ENCODE measurements at places on chromosomes 6 and 20.

GRCh38 chr6:147579667-147580066 lies 71.2 kb downstream of the SAMD5 start:
- no peak for DNase-seq

GRCh38 chr20:63974402-63975200 lies 4.8 kb downstream of the SAMD10 start:
- no peak for DNase-seq

DNA sequence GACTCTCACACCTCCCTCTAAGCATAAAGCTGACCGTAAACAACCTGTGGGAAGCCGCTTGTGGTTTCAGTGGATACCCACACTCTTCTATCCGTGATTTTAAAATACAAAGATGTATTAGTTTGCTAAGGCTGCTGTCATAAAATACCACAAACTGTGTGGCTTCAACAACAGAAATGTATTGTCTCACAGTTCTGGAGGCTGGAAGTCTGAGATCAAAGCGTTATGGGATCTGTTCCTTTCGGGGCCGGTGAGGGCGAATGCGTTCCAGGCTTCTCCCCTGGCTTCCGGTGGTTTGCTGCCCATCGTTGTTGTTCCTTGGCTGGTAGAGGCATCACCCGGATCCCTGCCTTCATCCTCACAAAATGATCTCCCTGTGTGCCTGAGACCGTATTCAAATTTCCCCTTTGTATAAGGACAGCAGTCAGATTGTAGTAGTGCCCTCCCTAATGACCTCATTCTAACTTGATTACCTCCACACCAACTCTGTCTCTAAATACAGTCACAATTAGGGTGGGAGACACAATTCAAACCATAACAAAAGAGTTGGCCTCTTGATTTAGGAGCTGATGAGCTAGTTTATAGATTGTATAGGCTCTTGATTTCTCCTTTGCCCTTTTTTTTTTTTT lies 210.6 kb upstream of the SOX4 start:
- no peak for DNase-seq

- DNase-seq, result no peak
Measured at GRCh38 chr6:48377115-48377514, 266.1 kb upstream of the PTCHD4 start.

DNA sequence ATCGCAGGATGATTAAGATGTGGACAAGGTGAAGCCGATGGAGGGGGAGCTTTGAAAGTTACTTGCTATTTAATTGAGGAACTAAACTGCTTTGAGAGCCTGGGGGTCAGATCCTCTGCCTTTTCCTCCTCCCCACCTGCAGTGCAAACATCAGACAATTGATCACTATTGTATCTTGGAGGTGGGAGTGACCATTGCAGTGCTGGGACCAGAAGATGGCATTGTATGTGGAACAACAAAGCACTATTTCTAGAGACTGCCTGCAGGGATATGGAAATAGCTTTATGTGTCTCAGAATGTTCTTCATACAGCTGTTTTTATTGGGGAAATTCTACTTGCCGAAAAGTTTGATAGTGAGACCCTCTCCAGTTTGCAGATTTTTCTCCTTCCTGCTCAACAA lies 4.2 kb downstream of the MOG start:
- DNase-seq, result no peak

- no peak for DNase-seq
Measured at GRCh38 chr6:42820512-42821340, 38.9 kb downstream of the BICRAL start.

GRCh38 chr6:38234141-38234540 lies 405.6 kb downstream of the BTBD9 start:
- no peak for DNase-seq

GRCh38 chr6:167669553-167669849 lies 157.2 kb upstream of the AFDN start:
- no peak for DNase-seq

DNA sequence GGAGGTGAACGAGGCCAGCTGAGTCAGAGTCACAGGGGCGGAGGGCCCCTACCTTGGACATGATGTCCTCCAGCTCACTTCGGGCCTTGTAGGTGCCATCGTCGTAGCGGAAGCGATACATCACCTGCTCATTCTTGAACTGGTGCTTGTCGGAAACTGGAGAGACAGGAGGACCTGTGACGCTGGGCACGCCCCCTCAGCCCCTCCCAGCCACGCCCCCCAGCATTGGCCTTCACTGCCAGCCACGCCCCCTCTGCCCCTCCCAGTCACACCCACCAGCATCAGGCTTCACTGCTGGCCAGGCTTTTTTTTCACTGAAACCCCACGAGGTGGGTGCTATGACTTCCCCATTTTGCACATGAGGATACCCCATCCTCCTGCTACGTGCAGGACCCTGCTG lies 148.2 kb downstream of the PREX1 start:
- no peak for DNase-seq

- DNase-seq, result no peak
Measured at GRCh38 chr6:90008189-90008907, 114.1 kb downstream of the GJA10 start.

DNA sequence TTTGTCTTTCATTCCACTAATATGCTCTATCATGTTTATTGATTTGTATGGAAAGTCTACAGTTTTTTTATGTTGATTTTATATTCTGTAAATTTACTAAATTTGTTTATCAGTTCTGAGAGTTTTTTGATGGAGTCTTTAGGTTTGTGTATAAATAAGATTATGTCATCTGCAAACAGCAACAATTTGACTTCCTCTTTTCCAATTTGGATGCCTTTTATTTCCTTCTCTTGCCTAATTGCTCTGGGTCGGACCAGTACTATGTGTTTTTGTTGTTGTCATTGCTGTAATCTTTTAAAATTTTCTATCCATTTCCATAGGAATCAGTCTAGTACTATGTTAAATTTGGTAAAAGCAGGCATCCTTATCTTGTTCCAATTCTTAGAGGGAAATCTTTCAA lies 31.5 kb upstream of the POLR1H start:
- no peak for DNase-seq

DNA sequence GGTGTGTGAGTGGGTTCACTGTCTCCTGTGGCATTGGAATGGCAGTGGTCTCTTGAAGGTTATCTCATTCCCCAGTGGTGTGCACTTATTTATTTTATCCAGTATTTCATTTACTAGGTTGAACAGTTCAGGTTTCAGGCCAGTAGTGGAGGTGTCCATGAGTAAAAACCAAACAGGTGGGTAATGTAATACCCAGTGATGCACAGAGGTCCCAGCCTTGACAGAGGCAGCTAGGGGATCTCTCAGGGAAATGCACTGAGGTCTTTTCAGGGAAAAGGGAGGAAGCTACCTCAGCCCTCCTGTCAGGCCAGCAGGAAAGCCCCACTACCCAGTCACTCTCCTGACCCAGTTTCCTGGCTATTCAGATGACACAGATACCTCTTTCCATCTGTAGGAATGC lies 403.6 kb downstream of the UTRN start:
- DNase-seq, result no peak

DNA sequence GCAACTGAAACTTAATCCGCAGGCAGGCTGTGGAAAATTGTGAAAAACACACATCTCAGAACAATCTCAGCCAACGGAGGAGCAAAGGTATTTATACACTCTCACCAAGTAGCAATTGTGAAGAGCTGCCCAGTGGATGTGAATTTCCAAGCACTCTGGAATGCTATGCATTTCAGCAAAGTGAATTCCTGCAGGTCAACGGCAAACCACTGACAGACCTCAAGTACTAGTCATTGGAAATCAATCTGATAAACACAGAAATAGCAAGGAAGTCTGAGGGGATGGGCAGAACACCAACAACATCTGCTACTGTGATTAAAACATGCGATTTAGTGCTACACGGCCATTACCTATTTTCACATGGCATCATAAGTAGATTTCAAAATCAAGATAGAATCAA lies 429.1 kb downstream of the HTR1B start:
- peak; percentile 41 for DNase-seq

DNA sequence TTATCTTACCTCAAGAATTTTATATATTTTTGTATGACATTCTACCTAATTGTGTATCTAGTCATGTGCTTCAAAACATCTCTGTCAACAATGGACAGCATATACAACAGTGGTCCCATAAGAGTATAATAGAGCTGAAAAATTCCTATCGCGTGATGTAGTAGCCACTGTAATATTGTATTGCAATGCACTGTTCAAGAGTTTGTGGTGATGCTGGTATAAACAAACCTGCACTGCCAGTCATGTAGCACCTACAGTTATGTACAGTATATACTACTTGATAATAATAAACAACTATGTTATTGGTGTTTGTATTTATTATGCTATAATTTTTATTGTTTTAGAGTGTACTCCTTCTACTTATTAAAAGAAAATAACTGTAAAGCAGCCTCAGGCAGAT lies 672.7 kb downstream of the CD109 start:
- no peak for DNase-seq

GRCh38 chr6:135165031-135165430 lies 16.1 kb upstream of the MYB start:
- DNase-seq, result no peak

DNA sequence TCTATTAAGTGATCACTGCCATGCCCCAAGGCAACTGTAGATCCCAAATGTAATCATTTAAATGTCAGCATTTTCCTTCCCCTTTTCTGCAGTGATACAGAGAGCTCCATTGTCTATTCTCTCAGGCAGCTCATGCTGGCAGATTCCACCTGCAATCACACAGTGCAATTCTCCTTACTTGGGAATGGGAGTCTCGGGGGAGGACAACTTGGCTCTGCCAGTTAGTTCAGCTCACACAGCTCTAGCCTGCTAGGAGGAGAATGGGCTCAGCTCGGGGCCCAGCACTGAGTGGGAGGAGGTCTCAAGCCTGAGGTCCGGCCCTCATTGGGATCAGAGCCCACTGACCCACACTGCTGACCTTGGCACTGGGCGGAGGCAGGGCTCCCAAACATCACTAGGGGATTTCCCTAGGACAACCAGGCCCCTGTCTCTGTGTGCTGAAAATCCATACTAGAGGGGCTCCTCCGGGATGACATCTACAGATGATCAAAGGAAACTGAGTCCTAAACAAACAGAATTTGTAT lies 109.2 kb upstream of the ASF1A start:
- no peak for DNase-seq

- no peak for DNase-seq
Measured at GRCh38 chr6:90465686-90466085, 121.2 kb downstream of the MAP3K7 start.

DNA sequence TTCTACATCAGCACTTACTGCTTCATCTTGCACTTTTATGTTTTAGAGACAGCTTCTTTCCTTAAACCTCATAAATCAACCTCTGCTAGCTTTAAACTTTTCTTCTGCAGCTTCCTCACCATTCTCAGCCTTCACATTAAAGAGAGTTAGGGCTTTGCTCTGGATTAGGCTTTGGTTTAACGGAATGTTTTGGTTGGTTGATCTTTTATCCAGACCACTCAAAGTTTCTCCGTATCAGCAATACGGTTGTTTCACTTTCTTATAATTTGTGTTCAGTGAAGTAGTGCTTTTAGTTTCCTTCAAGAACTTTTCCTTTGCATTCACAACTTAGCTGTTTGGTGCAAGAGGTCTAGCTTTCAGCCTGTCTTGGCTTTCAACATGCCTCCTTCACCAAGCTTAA lies 40.4 kb downstream of the DNAAF9 start:
- no peak for DNase-seq

DNA sequence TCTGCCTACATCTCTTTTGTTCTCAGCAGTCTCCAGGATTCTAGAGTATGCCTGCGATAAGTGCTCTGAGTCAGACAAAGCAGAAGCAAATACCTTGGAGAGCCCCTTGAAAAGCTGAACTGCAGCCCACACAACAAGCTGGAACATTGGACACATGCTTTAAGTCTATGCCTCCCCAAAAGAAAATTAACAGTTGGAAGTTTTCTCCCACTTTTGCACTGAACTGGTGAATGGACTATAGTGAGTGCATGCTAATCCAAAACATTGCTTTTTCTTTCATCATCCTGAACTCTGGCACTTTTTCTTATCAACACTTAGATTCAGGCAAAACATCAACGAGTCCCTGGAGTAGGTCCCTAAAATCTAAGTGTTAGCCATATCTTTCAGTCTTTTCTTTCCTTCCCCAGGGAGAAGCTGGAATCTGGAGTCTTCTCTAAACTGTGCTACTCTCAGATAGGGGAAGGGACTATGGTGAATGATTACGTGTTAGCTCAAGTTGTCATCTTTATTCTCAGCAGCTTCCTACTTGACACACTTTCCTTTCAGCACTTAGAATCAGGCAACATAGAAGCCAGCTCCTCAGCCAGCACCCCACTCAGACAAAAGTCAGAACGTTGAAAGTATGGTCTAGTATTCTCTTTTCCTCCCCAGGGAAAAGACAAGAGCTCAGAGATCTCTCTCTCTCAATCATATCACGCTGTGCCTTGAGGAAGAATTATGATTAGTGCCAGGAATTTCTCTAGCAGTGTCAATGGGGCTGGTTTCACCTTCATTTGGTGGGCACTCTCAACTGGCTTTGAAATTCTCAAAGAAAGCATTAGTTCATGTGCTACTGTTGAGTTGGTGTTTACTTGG lies 811.0 kb upstream of the GJE1 start:
- DNase-seq, result peak; percentile 4

DNA sequence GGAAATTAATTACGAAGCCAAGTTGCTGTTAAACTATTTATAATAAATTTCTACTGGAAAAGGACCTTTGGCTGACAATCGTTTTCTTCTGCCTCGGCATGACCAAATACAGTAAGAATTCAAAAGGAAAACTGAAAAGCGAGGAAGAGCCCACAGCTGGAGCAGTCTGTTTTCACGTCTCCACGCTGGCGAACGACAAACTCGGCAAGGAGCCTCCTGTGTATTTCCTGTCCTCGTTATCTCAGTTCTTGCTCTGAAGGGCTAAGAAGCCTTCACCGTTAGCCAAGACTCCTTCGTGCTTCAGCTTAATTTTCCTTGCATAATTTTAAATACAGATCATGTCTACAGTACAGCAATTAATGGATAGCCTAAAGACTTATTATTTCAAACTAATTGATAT lies 214.3 kb upstream of the PLCB4 start:
- no peak for DNase-seq

DNA sequence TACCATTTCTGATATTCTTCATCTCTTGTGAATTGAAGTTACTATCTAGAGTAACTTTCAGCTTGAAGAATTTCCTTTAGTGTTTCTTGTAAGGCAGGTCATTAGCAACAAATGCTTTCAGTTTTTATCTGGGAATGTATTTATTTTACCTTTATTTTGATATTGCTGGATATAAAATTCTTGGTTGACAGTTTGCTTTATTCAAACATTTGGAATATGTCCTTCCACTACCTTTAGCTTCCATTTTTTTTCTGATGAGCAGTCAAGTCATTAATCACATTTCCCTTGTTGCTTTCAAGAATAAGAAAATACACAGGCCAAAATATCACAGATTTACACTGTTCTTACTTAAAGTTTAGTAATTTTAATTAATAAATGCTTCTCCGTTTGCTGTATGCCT lies 5.7 kb upstream of the NELFCD start:
- no peak for DNase-seq
